ENCODE measurements at places on chromosomes 13 and 19.

- DNase-seq = peak; percentile 60
Observed at GRCh38 chr19:46471116-46471733, at the start of gene PNMA8A. Gene PNMA8A (minus strand): TSS chr19:46471563. CDS start chr19:46471035, 528 bp downstream.

GRCh38 chr13:91868351-91868750 is 469.9 kb downstream of the GPC5 start:
- DNase-seq = no peak

DNA sequence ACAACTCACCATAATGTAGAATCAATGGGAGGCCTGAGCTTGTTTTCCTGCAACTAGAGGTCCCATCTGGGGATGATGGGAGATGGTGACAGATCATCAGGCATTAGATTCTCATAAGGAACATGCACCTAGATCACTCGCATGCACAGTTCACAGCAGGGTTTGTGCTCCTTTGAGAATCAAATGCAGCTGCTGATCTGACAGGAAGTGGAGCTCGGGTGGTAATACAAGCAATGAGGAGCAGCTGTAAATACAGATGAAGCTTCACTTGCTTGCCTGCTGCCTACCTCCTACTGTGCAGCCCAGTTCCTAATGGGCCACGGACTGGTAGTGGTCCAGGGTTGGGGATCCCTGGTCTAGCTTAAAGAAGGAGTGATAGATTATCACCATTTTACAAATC is 33.0 kb downstream of the KPNA3 start:
- no peak for DNase-seq

DNA sequence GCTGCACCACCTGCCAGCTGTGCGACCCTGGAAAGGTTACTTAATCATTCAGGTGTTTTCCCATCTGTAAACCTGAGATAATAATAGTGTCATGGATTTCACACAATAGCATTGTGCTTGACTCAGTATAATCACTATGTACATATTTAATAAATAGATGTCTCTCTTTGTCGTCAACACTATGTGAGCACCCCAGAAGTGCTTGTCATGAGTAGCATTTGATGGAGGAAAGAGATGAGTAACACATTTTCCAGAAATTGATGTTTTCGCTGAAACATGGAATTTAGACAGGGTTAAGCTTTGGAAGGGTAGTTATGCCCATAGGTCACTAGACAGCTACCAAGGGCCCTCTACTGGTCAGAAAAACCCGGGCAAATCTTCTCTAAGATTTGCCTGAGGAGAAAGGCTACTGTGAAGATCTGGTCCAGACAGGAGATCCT is 9.5 kb upstream of the MBNL2 start:
- no peak for DNase-seq

- no peak for DNase-seq
Observed at GRCh38 chr19:37654118-37654517, 1.1 kb downstream of the ZFP30 start.

DNA sequence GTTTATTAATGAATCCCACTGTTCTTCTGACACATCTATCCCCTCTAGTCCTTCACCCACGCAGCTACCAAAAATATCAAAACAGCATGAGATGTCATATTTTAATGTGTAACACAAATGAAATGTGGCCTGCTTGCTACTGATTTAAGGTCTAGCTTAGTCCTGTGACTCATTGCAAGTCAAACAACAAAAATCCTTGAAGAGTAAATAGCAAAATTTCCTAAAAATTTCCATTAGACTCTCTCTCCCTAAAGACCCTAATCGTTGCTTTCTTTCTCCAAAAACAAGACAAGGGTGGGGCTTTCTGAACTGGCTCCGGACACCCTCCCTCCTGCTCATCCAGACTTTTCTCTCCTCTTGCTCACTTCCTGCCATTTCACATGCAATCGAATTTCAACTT is 99.9 kb upstream of the IPO5 start:
- DNase-seq = no peak

- no peak for DNase-seq
Observed at GRCh38 chr19:9431475-9431874, 3.9 kb downstream of the ZNF266 start.

GRCh38 chr13:104595511-104595910 is 1529.3 kb upstream of the SLC10A2 start:
- DNase-seq = no peak
